Renal cortex interstitium (tissue), 15 donors: ENCODE measurements at places on chromosomes 1 and 21.

- DNase-seq: no peak
Measured at GRCh38 chr1:162328512-162328911, 48.1 kb downstream of the SPATA46 start.

- no peak for DNase-seq
Measured at GRCh38 chr1:162857850-162858249, 3.1 kb downstream of the CCDC190 start.

DNA sequence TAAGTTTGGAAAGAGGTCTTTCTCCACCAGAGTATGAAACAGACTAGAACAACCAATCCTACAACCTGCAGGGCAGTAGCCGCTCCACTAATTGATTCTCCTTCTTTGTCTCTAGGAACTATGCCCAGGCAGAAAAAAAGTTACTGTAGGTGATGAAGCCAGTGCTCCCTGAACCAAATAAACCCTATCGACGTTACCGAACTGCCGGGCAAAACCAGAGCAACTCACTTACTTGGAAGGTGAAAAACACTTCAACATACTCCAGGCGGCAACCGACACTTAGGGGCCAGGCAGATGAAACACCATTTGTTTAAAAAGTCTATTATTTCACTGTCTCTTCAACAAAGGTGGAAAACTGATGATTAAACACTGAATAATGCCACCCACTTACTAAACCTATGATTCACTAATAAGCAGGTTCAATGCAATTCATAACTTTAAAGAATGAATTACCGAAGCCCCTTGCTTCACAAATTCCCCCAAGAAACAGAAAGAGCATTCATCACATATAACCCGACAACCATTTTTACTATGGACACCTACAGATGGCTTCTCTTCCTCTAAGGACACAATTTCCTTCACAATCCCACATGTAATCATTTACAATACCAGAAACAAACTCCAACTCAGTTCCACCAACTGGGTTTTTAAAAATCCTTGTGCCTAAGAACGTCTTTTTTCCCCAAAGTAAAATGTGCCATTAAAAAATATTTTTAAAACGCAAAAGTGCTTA lies 1.6 kb downstream of the NRIP1 start:
- no peak for DNase-seq

- no peak for DNase-seq
Measured at GRCh38 chr1:35598895-35599294, 25.8 kb downstream of the TFAP2E start.

DNA sequence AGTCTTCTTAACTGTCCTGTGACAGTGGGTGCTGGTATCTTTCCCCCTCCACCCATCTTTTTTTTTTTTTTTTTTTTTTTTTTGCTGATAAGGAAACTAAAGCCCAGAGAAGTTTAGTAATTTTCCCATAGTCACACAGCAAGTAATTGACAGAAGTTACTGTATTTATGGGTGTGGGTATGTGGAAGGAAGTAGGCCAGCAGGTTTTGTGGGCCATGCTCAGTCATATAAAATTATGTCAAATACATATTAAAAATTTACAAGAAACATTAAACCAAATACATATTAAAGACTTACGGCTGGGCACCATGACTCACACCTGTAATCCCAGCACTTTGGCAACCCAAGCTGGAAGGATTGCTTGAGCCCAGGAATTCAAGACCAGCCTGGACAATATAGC lies 51.5 kb downstream of the KAZN start:
- DNase-seq: no peak

GRCh38 chr21:44919111-44919912 lies 1.4 kb downstream of the ITGB2 start:
- DNase-seq: no peak

GRCh38 chr21:20997636-20998455 lies at the start of gene NCAM2:
Gene NCAM2 (plus strand): TSS chr21:20998409.
- peak; percentile 22 for DNase-seq

DNA sequence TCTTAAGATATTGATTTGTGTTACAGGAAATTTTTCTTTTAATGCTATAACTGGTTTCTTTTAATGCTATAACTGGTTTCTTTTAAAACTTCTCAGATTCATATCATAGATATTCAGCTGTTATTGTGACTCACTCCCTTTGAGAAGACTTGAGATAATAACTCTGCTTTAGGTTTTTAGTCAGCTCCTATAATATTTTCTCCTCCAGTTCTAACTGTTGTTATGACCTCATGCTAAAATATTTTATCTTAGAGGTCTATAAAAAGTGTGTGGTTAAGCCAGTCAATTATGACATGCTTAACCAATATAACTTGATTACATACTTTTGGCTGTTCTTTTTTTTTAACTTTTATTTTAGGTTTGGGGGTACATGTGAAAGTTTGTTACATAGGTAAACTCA lies 280.2 kb downstream of the PTGER3 start:
- DNase-seq: no peak

GRCh38 chr1:163864207-163864606 lies 542.5 kb downstream of the NUF2 start:
- no peak for DNase-seq

- no peak for DNase-seq
Measured at GRCh38 chr1:155871390-155871789, 12.0 kb downstream of the SYT11 start.

GRCh38 chr1:8351693-8352470 lies 34.0 kb downstream of the SLC45A1 start:
- no peak for DNase-seq

GRCh38 chr1:34263406-34263805 lies 86.7 kb downstream of the C1orf94 start:
- DNase-seq: no peak

DNA sequence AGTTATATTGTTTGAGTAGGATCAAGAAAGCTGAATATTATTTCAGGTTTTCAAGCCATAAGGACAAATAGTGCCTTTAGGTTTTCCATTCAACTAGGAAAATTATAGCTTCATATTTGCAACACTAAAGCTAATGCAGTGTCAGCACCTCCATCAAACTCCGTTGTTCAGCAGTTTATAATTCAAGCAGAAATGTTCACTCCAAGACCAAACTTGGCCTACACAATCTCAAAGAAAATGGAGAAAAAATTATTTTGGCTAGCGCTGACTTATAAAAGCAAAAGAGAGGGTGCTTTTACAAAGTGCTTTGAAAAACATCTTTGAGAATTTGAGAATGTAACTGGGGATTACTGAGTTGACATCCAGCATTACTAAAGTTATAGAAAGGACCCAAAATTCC lies 1.4 kb downstream of the SPAG17 start:
- no peak for DNase-seq

DNA sequence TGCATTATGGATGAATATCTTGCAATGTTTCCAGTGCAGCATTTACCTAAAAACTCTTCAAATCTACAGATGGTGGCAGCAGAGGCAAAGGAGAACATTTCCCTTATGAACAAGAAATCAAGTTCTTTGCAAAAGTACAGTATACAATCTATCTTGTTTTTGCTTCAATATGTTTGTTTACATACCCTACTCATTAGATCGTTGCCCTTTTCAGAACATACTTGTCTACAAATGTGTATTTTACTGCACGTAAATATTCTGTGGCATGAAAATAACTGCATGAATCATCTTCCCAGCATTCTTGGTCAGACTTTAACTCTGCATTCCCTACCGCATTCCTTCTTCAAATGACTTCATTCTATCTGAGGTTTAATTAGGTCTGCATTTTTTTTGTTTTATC lies 212.7 kb downstream of the ZP4 start:
- DNase-seq: no peak

- no peak for DNase-seq
Measured at GRCh38 chr1:30995990-30996612, 69.4 kb downstream of the PUM1 start.

GRCh38 chr1:74328851-74329250 lies 93.7 kb downstream of the TNNI3K start:
- no peak for DNase-seq

GRCh38 chr1:158311066-158311465 lies 20.3 kb downstream of the CD1B start:
- DNase-seq: no peak

- DNase-seq: no peak
Measured at GRCh38 chr1:197341626-197342025, 73.6 kb downstream of the CRB1 start.

GRCh38 chr1:22636353-22636752 lies at the start of gene C1QA:
Gene C1QA (plus strand): TSS chr1:22636628. CDS start chr1:22637617, 989 bp downstream.
- DNase-seq: no peak

DNA sequence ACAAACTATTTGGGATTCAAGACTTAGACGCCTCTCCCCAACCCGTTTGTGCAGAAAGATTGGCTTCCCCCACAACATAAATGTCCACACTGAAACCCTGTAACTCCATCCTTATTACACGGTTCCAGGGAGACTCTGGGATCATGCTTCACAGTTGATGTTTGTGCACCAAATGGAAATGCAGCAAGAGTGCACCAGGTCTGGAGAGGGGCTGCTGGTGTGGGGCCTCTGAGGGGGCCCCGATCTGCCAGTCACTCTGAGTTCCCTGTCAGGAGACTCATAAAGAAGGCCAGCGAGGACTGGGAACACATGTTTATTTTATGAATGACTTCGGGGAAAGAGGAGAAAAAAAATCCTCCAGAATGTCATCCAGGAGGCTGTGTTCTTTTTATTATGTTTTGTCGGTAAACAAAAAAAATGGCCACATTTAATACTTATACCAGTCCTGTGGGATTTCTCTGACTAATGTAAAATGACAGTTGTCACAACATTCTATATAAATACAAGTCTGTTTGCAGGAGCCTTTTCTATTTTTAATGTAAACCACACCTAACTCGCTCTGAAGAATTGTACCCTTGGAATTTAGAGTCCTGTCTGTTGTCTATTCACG lies 439.1 kb upstream of the VAMP3 start:
- DNase-seq: no peak

DNA sequence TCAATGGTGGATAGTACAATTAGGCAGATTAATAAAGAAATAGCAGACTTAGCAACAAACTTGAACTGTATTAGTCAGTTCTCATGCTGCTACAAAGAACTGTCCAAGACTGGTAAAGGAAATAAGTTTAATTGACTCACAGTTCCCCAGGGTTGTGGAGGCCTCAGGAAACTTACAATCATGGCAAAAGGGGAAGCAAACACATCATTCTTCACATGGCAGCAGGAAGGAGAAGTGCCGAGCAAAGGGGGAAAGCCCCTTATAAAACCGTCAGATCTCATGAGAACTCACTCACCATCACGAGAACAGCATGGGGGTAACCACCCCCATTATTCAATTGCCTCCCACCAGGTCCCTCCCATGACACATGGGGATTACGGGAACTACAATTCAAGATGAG lies 27.1 kb upstream of the PDE4B start:
- no peak for DNase-seq

DNA sequence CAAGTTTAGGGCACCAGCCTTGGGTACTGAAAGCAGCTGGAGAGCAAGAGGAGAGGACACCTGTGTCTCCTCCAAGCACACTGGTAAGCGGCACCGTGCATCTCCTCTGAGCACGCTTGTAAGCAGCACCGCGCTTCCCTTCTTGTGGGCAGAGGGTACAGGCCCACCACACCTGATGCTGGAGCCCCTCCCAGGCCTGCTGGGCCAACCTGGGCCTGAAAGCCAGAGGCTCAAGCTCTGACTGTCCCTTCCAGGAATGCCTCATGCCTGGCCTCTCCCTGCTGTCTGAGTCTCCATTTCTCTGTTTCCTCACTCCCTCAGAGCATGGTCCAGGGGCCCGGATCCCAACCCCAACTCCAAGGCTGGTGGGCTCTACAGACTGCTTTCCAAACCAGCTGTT lies 25.9 kb downstream of the DMBX1 start:
- no peak for DNase-seq

DNA sequence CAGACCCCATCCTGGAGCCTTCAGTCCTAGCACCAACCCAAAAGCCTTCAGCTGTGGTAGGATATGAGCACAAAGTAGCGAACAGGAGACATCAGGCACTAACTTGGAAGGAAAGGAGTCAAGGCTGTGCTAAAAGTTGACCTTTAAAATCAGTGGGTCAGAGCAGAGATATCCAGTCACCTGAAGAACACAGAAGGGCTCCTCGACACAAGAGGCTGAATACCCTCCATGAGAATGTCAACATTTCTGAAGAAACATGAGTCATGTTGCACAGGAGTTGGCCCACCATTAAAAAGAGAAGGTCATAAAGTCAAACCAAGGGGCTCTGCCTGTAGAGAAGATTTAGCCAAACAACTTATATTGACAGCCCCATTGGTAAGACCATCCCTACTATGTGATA lies 172.5 kb downstream of the PLPP3 start:
- DNase-seq: no peak

GRCh38 chr1:151578941-151579340 lies 32.9 kb upstream of the SNX27 start:
- DNase-seq: no peak

- no peak for DNase-seq
Measured at GRCh38 chr1:211493133-211493871, 1.3 kb upstream of the RD3 start.

- no peak for DNase-seq
Measured at GRCh38 chr1:28248273-28249012, 10.9 kb upstream of the SESN2 start.

GRCh38 chr1:227318016-227318852 lies at the start of gene CDC42BPA:
Gene CDC42BPA (minus strand): TSS chr1:227318492. CDS start chr1:227317182, 1,310 bp downstream.
- DNase-seq: peak; percentile 88

DNA sequence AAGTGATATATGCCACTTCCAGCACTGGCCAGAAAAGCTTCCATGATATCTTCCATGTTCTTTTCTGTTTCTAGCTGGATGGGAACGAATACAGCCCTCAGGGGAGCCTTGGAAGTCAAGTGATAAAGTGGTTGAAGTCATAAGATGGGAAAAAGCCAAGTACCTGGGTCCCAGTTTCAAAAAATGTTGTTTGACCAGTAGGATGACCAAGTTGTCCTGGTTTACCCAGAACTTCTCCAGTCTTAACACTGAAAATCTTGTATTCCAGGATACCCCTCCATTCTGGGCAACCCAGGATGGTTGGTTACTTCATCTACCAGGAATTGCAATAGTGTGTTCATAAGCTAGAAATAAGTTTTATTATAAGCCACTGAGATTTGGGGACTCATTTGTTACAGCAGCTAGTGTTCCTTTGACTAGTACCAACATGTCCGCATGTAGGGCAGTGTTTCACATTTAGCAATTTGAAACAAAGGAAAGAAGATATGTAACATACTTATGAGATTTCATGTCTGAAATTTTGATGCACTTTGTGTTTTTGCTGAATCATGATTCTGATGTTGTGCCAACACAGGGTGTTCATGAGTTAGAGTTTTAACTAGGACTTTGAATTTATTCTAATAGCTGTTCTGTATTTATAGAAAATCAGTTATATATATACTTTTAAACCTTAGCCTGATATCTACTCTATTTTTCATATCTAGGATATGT lies 139.9 kb downstream of the TPR start:
- DNase-seq: no peak

DNA sequence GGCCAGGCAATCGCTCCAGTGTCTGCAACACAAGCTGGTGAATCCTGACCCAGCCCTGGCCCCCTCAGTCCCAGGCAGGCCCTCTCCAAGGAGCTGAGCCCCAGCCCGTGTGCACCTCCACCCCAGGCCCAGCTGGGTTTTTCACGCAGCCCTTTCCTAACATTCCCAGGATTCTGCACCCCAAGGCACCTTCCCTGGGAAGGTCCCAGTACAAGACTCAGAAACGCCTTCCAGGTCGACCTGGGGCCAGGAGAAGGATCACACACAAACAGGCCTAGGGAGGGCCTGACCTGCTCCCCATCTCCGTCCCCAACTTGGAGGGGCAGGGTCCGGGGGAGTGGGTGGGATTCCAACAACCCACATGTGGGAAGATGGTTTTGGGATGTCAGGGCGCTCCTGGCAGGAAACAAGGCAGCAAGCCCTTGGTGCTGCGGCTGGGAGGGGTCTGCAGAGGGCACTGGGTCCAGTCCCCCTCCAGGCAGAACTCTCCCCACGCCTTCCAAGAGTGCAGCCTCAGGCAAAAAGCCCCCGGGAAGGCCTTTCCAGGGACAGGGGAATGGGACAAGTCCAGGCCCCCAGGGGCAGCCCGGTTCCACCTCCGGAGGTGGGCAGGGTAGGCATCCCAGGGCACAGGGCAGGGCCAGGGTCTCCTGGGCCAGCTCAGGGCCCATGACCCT lies 58.3 kb downstream of the KCNAB2 start:
- DNase-seq: no peak
